Gastrocnemius medialis (tissue), 4 donors: ENCODE measurements at places on chromosomes 4 and X.

- DNase-seq: no peak
Observed at GRCh38 chr4:79578606-79579005, 170.6 kb upstream of the GK2 start.

GRCh38 chr4:19832411-19832810, 419.3 kb upstream of the SLIT2 start:
- DNase-seq: no peak

GRCh38 chr4:37742149-37742548, 56.0 kb upstream of the RELL1 start:
- no peak for DNase-seq

DNA sequence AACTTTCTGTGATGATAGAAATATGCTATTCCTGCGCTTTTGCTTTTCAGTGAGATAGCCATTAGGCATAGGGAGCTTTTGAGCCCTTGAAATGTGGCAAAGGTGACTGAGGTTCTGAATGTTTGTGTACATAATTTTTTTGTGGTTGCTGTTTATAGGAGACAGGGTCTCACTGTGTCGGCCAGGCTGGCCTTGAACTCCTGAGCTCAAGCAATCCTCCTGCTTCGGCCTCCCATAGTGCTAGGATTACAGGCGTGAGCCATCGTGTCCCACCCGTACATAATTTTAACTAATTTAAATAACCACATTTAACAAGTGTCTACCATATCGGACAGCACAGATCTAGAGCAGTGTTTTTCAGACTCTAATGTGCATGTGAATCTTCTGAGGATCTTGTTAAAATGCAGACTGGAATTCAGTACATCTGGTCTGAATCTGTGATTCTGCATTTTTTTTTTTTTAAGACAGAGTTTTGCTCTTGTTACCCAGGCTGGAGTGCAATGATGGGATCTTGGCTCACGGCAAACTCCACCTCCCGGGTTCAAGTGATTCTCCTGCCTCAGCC, 45.3 kb downstream of the CASP6 start:
- no peak for DNase-seq

DNA sequence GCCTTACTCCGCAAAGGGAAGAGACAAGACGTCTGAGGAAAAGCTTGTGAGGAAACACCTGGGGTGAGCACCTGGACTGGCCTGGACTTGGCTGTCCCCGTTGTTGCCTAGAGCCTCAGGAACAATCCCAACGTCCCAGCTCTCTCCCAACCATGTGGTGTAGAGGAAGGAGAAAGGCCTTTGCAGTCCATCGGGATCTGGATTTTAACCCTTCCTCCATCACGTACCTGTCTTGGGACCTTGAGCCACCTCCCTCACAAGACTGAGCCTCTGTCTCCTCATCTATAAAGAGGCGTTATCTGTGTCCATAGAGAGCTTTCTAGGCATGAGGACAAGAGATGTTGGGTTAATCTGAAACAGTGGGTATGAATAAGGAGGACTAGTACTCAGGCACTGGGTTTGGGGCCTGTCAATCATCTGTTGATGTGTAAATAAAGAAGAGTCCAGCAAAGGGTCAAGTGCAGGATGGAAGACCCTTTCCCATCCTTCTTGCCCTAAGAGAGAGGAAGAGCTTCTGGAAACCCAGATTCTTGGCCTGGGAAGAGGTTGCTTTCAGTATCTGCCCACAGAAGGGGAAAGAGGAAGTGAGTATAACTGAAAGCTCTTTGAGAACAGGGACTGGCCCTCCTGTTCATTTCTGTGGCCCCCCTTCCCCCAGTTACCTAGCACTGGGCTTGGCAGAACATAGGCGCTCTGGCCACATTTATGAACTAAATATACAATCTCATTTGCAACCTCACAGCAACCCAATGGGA, 137.1 kb downstream of the PJA1 start:
- no peak for DNase-seq

GRCh38 chr4:127251423-127251822, 381.3 kb upstream of the INTU start:
- no peak for DNase-seq

- no peak for DNase-seq
Observed at GRCh38 chr4:41496977-41497376, 41.0 kb upstream of the LIMCH1 start.

DNA sequence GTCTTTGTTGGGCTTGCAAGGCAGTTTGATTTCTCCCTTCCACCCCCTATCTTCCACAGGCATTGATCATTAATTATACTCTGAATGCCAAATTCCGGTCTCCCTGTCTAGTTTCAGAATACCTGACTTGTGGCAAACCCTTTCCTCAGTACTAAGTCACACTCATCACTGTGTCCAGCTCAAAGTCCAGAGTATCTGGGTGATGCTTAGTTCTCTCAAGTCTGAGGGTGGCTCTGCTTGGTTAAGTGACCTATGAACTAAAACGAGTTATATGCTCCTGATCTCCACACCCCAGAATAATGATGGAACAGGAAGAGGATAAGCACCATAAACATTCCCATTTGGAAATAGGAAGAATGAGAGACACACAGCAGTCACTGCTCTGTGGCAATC, 6.5 kb downstream of the SMIM9 start:
- no peak for DNase-seq

- no peak for DNase-seq
Observed at GRCh38 chr4:40357738-40358137, 22.6 kb downstream of the CHRNA9 start.

DNA sequence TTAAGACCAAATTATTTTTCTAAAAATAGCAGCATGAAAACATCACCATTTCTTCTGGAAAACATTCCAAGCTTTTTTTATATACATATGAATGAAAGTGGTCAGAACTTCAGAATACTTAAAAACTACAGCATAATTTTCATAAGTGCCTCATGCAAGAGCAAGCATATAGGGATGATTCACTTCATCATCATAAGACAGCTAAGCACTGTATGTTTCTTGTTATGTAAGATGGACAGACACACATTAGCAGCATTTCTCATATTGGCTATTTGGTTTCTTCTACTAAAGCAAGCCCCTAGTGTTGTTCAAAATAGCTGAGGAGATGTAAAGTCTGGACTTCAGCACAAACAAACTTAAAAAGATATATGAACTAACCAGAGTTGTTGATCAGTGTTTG, 213.1 kb upstream of the NOCT start:
- DNase-seq: no peak

- no peak for DNase-seq
Observed at GRCh38 chr4:89434364-89434988, 126.9 kb upstream of the GPRIN3 start.

- DNase-seq: no peak
Observed at GRCh38 chr4:26788341-26788733, 72.3 kb upstream of the STIM2 start.

DNA sequence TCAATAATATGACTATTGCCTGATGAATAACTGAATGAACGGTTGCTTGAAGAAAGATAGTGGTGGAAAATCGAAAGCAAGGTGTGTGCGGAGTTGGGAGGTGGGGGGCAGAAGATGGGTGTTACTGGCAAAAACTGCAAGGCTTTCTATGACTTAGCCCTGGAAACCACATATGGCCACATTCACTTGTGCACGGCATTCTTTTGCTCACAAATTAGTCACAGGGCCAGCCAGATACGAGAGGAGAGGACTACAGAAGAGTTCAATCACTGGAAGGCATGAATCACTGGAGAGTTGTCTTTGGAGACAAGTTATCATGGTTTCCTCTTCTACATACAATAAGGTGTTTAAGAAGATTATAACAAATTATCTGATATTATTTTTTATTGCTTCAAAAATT, 626.5 kb upstream of the CPEB2 start:
- no peak for DNase-seq

DNA sequence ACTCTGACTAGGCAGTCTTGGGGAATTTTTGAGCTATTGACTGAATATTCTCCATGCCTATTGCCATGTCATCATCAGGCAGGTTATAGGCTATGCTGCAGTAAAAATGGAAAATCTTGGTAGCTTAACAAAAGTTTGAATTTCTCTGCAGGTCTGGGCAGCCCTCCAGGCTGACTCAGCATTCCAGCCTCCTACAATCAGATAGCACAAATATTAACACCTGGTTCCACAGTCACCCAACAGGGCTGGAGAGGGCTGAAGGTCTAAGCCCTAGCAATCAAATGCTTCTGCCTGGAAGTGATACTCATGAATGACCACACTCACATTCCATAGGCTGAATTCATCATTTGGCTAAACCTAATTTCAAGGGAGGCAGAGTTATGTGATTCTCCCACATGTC, 9.6 kb upstream of the PPP3CA start:
- DNase-seq: no peak

DNA sequence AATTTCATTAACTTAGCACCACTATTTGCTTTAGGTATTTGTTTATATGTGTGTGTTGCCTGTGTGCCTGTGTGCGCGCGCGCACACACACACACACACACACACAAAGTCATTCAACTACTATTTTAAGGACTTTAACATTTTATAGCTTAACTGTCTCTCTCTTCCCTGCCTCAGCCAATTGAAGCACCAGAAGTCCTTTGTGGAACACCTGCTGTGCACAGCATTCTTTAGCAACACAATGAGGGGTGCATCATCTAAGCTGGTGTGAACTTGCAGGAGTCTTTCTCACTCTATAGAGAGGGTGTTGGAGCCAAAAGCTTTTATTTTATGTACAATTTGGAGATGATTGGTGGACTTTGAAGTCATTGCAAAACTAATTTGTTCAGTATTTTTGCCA, 31.3 kb downstream of the SLIT2 start:
- DNase-seq: no peak

DNA sequence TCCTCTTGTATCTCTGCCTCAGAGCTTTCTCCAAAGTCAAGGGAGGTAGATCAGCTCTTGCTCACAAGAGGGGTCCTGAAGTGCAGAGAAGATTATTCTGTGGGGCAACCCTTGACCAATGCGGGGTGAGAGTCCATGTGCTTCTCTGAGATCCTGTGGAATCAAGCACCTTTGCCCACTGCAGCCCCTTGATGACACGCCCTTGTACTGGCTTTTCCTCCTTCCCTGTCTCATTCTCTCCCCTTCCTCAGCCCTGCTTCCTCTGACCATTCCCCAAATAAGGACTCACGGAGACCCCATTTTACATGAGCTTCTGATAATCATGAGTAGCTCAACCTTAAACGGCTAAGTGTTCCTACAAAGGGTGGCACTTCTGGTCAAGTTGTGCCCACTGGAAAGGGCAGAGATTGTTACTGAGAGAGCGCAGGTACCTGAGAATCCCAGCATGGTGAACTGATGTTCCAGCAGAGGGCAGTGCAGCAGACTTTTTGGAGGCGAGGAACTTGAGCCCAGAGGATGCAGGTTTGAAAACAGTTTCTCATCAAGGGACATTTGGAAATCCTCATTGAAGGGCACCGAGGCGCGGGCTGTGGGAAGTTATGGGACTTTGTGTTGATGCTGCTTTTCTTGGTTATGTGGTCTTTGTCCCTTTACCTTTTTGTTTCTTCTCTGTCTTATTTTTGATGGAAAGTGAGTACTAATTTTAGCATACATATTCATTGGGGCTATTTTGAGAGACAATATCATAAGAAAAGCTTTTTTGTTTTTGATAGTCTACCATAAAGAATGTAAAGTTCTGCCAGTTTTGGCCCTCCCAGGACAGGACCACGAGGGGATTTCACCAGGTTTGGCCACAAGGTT, 201.3 kb downstream of the RBM46 start:
- DNase-seq: no peak

- DNase-seq: no peak
Observed at GRCh38 chrX:39324233-39324930, 523.1 kb downstream of the MID1IP1 start.

DNA sequence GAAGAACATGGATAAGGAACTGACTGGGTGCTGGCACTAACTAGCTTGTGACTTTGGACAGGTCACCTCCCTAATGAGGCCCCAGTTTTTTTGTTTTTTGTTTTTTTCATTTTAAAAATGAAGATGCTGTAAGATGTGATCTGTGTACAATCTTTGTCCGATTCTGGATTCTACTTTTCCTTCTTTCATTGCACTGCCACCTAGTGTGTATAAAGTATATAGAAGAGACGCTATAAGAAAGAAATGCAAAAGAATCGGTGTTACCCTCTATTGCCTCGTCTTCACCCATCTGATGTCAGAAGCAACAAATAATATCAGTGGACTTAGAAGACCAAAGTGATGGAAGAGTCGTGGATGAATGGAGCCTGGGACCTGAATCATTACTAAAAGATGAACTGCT, 58.6 kb upstream of the P2RY10 start:
- no peak for DNase-seq

GRCh38 chrX:154358011-154358410, 16.4 kb downstream of the FLNA start:
- no peak for DNase-seq

DNA sequence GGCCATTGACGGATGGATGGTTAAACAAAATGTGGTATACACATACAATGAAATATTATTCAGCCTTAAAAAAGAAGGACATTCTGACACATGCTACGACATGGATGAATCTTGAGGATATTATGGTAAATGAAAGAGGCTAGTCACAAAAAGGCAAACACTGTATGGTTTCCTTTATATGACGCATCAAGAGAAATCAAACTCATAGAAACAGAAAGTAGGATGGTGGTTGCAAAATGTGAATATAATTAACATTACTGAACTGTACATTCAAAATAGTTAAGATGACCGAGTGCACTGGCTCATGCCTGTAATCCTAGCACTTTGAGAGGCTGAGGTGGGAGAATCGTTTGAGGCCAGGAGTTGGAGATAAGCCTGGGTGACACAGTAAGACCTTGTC, 9.5 kb upstream of the CASK start:
- no peak for DNase-seq

- no peak for DNase-seq
Observed at GRCh38 chr4:86400216-86400615, 40.4 kb upstream of the MAPK10 start.

GRCh38 chr4:40333921-40334352, 1.2 kb upstream of the CHRNA9 start:
- DNase-seq: no peak

GRCh38 chr4:95869961-95870500, 30.1 kb downstream of the PDHA2 start:
- no peak for DNase-seq

DNA sequence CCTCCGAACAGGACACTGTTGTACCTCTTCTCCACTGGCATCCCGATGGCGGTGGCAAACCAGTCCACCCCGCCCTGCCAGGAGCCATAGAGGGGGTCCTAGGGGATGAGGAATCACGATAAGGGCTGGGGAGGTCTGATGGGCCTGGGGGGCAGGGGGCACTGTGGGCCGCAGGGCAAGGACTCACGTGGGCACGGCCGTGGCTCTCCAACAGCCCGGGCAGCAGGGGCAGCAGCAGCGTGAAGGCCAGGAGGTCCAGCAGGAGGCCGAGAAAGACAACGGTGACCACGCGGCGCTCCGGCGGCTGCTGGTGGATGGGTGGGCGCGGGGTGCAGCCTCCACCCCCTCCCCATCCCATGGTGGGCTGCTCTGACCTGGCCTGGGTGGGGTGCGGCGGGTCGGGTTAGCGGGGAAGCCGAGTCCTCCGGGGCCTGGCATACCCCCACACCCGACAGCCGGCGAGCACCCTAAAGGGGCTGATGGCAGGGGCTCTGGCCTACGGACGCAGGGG, 29.6 kb downstream of the NOP14 start:
- DNase-seq: peak; percentile 34

GRCh38 chr4:4226606-4227438, at the start of gene OTOP1:
TSS of gene OTOP1 (minus strand) at chr4:4226929. CDS start at chr4:4226864, 65 bp downstream.
- DNase-seq: no peak

GRCh38 chr4:140090215-140090731, 63.7 kb downstream of the MAML3 start:
- no peak for DNase-seq
